ENCODE measurements at places on chromosomes 16 and 17.

DNA sequence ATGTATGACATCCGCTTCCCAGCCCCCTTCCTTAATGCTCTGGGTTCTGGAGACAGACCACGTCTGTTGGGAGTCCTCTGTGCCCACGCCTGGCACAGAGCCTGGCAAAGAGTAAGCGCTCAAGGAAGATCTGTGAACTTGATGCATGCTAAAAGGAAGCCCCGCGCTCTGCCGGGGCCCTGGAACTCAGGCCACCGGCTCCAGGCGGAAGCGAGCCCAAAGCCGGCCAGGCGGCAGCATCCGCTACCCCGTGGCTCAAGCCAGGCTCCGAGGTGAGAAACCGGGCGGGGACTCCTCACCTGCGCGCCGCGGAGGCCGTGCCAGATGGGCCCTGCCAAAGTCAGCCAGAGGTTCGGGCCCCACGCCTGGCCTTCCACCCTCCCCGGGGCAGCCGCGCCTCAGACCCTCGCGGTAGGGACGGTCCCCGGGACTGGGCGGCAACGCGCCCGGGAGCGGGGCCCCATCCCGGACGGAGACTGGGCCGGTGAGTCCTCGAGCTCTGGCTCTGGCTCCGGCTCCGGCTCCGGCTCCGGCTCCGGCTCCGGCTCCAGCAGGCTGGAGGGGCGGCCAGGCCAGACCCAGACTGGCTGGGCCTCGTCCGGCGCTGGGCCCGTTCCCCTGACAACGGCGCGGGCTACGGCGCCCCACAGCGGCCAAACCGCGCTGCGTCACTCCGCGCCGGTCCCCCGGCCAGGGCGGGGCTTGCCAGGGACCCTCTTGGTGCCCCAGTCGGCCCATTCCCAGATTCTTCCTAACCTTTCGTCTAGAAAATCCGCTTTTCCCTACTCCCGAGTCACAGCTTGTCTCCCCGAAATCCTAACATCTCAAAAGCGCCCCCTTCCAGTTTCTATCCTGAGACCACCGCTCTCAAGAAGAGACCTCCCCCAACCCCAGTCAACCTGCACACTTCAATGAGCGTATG is at the start of gene ZDHHC1:
Gene ZDHHC1, minus strand, starts transcription at position 606 of the 922 bp plus-strand sequence. CDS start 8,702 bp downstream, outside the sequence.
- DNase-seq = peak; percentile 29

DNA sequence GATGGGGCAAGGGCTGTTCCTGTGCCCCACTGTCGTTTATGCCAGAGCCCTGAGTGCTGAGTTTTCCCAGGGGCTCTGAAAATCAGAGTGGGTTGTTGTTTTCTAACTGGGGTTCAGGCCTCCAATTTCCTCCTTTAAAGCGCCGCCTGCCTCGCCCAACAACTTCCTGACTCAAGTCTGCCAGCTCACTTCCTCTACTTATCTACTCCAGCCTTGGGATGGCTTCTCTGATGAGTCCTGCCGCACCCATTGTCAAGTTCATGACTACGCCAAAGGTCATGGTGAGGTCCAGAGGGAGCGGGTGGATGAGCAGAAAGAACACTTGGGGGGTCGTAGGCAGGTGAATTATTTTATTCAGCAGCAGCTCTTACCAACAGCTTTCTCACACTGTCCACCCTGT is 104.7 kb downstream of the UTP18 start:
- DNase-seq = no peak

GRCh38 chr17:64484380-64484779 is 12.5 kb downstream of the POLG2 start:
- no peak for DNase-seq

DNA sequence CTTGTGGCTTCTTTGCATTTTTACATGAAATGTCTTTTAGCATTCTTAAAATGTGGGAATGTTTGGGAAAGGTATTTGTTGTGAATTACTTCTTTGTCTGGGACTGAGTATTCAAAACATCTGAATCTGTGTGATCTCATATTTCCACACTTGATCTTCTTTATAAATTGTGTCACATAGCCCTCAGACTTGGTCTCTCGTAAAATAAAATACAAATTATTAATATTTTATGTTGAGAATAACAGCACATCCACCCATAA is 81.9 kb downstream of the TUBD1 start:
- no peak for DNase-seq

DNA sequence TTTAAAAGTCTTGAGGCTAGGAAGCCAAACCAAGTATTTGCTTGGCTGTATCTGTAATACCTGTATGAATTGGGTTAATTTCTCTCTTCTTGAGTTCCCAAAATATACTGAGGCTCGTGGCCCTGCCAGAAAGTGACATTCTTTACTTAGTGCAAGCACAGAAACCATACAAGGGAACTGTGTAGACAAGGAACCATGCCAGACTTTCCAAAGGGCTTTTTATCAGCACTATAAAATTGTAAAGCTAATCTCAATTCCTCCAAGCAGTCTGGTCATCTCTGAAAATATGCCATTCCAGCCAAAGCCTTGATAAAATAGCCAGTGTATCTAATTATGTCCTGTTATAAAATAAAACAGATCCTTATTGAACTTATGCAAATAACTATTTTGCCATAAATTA is 7.2 kb upstream of the CRYM start:
- no peak for DNase-seq

- no peak for DNase-seq
Observed at GRCh38 chr16:17984810-17985209, 351.7 kb downstream of the NPIPA8 start.

GRCh38 chr17:1871756-1872155 is 42.0 kb downstream of the RPA1 start:
- no peak for DNase-seq

GRCh38 chr17:44602970-44603369 is 45.7 kb downstream of the FZD2 start:
- no peak for DNase-seq

DNA sequence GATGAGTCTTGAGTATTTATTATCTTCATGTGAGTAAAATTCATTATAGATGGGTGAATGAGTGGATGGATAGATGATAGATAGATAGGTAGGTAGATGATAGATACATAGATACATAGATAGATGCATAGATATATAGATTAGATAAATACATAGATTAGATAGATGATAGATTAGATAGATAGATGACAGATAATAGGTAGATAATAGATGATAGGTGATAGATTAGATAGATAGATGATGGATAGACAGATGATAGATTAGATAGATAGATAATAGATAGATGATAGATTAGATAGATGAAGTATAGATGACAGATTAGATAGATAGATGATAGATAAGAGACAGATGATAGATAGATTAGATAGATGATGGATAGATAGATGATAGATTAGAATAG is 21.8 kb upstream of the WFIKKN2 start:
- no peak for DNase-seq

GRCh38 chr16:77868052-77868451 is 79.7 kb downstream of the VAT1L start:
- DNase-seq = no peak

- DNase-seq = no peak
Observed at GRCh38 chr16:82412770-82413169, 214.0 kb upstream of the CDH13 start.

- peak; percentile 23 for DNase-seq
Observed at GRCh38 chr16:89475144-89475543, 15.2 kb downstream of the ANKRD11 start.

DNA sequence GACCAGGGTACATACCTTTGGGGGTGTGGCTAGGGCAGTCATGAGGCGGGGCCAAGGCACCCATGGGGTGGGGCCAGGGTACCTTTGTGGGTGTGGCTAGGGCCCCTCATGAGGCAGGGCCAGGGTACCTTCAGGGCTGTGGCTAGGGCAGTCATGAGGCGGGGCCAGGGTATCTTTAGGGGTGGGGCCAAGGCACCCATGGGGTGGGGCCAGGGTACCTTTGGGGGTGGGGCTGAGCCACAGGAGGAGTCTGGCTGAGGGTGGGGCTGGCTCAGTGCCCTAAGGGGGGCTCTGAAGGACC is 3.5 kb downstream of the GNG13 start:
- no peak for DNase-seq

GRCh38 chr17:49741692-49742076 is 22.2 kb downstream of the FAM117A start:
- DNase-seq = no peak

- no peak for DNase-seq
Observed at GRCh38 chr17:31134576-31134975, 39.8 kb downstream of the NF1 start.

GRCh38 chr17:65902155-65902554 is 289.8 kb downstream of the CEP112 start:
- DNase-seq = no peak

- no peak for DNase-seq
Observed at GRCh38 chr16:143456-143855, 5.0 kb upstream of the NPRL3 start.

DNA sequence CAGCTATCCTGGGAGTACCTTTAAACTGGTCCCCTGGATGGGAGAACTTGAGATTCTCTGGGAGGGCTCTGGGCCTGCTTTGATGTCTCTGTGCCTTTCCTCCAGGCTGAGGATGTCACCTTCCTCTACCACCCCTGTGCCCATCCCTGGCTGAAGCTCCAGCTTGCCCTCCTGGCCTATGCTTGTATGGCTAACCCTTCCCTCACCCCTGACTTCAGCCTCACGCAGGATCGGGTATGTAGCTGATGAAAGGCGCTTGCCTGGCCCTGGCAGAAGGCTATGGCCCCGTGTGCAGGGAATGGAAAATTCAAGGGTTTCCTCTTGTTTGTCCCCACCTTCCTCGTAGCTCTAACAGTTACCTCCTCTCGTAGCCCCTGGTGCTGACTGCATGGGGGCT is 3.0 kb downstream of the TP53I13 start:
- DNase-seq = no peak

All from NCI-H524 (cell line).